ENCODE measurements at places on chromosomes 16 and 17.
A peak's percentile ranks its signal among the peaks of the same experiment; 100 is the strongest.

DNA sequence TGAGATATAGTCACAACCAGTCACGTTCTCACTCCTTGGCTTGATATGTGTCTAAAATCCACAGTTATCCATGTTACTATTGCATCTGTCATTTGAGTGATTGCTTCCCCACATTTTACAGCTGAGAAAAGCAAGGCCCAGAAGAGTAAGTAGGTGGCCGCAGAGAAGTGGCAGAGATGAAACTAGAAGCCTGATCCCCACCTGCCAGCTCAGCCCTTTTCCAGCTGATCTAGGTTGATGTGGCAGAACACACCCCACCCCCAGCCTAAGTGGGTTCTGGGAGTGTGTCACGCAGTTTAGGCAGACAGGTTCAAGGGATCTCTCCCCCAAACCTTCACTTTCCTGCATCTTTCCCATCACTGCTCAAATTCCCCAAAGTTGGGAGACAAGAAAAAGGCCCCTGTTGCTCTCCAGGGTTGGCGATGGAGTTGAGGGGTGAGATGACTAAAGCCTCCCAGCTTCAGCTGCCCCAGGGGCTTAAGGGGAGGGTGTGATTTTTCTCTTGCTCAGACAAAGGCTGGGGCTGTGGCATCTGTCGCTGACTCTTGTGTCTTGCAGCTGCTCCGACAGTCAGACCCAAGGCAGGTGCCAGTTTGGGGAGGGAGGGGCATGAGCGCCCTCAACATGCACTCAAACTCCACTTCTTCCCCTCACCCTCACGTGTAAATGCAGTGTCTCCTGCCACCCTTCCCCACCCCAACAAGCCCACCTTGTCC, 48.9 kb upstream of the LHX1 start:
- DNase-seq: no peak

- DNase-seq: no peak
Observed at GRCh38 chr16:53129281-53130158, 74.7 kb downstream of the CHD9 start.

- DNase-seq: no peak
Observed at GRCh38 chr16:84022644-84023043, 20.0 kb downstream of the SLC38A8 start.

- no peak for DNase-seq
Observed at GRCh38 chr16:77430787-77431585, 3.8 kb downstream of the ADAMTS18 start.

DNA sequence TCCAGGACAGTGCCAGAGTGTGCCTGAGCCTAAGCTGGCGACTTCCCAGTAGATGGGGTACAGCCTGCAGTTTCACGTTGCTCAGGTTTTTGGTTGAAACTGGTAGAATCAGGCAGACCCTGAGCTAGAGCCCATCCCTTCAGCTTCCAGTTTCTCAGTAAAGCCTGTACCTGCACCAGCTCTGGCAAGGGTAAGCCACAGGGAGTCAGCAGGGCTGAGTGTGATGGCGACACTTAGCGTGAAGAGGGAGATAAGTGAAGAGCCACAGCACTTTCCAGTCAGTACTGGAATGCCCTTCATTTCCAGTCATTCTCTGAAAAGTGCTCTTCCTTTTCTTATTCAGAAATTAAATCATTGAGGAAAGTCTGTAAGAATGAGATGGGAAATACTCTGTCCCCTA, 22.4 kb downstream of the PLD6 start:
- DNase-seq: no peak

GRCh38 chr16:16014329-16015224, 65.2 kb downstream of the ABCC1 start:
- DNase-seq: peak; percentile 74

- DNase-seq: no peak
Observed at GRCh38 chr17:27956601-27957445, 63.7 kb upstream of the LYRM9 start.

DNA sequence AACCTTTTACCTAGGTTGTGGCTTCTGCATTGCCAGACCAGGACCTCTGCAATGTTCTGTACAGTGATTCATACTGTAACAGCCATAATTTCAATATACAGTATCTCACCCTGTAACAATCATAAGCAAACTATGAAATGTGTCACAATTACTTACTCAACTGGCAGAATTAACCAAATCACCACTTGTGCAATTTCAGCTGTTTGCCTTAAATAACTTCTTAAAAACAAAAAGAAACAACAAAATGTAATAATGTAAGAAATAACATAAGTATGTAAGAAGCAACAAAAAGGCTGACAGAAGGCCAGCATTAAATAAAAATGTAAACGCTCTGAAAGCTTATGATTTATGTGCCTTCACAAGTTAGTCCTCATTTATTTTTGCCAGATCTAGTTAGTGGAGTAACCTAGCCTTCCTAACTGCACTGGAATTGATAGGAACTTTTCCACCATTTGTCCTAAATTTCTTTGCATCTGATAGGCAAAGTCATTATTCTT, 96.9 kb downstream of the SKAP1 start:
- DNase-seq: no peak

DNA sequence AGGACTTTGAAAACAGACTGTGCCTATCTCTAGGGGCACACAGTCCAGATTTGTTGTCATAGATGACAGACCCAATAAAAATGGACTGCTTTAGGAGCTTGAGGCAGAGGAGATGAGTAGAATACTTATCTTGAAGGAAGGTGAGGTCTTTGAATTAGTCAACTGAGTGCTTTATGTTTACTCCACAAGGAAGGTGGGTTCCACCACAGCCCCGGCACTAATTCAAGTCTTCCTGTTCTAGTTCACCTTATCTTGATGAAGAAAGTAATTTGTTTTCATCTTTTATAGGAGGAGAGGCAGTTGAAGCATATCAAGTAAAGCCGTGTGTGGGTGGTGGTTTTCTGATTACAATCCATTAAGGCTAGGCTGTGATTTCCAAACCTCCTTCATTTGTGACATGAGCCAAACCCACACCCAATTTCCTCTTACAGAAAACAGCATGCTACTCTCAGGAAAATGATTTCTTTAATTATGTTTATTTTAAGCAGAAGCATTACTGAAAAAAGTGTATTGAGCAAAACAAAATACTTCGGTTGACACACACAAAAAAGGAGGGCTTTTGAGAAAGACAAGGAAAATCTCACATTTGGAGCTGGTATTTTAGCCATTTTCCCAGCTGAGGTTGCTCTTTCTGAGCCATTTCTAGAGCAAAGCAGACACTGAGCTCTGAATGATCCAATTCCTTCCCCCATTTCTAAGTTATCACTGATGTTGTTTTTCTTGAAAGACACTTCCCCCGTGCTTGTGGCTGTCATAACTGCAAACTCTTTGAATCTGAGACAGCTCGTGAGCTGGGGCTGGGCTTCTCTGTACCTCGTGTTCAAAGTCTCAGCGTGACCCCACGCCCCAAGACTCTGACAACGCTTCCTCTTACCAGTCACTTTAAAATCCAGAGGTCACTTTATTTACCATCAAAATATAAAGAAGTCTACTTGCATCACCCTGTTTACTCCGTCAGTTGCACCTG, 35.4 kb downstream of the CDRT15 start:
- no peak for DNase-seq

GRCh38 chr17:76726776-76727718, at the start of gene METTL23:
TSS of gene METTL23 (plus strand) at chr17:76726839. CDS start at chr17:76729711, 2,872 bp downstream.
- no peak for DNase-seq

All from Caki2 (cell line).